ENCODE measurements at places on chromosomes 13 and 19.

DNA sequence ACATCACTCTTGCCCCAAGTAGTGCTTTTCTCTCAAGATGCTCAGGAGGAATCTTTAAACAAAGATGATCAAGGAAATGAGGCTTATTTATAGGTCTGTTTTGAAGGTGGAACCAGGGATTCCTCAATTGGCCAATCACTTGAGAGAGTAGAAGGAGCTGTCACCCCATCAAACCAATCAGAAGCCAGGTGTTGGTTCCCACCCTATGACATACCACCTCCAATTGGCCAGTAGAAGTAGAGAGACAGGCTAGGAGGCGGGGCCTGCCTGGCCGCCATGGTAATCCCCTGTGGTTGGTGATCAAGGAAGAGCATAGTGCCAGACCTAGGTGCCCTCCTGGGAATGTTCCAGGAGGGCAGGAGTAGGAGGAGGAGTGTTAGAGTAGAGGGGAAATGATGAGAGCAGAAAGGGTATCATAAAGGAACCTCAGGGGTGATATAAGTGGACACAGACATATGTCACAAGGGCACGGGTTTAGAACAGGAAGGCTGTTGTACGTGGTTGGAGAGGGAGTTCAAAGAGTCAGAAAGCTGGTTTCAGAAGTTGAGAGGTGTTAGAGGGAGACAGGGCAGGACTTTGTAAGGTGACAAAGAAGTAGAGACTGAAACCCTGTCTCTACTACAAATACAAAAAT is 10.5 kb downstream of the PMIS2 start:
- peak; percentile 75 for DNase-seq

DNA sequence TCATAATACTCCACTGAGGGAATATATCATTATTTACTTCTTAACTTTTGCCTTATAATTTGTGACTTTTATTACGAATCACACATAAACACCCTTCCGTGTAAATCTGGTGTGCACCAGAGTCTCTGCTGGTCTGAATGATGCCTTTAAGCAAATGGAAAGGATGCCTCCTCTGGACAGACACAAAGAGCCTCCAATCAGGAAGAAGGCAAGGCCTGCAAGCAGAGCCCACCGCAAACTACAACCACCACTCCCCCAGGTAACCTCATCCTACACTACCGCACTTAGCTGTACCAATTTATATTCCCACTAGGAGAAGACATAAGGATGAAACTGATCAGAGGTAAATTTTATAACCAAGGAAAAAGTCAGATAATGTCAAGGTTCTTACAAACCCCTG is 137.6 kb downstream of the KLF12 start:
- DNase-seq = no peak

DNA sequence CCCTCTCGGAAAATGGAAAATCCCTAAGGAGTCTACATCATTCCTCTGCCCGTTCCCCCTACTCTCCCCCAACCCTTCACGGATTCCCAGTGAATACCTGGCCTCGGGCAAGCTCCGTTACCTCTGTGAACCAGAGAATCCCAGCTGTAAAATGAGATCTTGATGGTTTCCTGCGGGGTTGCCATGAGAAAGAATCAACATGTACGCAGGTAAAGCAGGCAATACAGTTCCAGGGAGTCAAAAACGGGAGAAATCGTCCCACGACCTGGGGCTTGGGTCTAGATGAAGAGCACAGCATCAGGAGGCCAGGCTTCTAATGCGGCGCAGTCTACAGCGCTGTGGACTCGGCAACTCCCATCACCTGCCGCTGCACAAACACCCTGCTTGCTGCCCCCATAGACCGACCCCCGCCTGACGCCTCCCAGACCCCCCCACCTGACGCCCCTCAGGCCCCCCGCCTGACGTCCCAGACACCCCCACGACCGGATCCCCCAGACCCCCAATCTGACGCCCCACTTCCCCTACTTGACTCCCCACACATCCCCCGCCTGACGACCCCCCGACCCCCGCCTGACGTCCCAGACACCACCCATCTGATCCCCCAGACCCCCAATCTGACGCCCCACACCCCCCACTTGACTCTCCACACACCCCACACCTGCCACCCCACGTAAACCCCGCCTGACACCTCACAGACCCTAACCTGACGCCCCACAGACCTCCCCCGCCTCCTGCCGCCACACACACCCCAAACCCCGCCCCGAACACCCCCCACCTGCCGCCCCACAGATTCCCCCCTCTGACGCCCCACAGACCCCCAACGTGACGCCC is 680 bp downstream of the LIG4 start:
- DNase-seq = peak; percentile 59

GRCh38 chr13:112703449-112704284 is 13.8 kb downstream of the ATP11A start:
- peak; percentile 35 for DNase-seq

DNA sequence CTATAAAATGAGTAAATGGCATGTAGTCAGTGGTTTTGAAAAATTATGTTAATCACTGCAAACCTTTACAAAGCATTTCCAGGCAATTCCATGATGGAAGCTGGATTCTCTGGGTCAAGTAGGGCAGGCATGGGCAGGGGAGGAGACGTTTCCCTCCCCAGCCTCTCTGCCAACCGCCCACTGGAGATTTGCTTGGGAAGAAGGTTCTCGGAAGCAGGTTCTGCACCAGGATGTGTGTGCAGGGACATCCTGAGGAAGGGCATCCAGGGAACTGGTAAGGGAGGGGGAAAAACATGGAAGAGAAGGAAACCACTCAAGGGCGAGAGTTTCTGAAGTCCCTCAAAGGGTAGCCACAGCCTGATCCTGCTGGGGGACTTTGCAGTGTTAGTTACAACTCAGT is 469.1 kb downstream of the TSHZ3 start:
- no peak for DNase-seq

DNA sequence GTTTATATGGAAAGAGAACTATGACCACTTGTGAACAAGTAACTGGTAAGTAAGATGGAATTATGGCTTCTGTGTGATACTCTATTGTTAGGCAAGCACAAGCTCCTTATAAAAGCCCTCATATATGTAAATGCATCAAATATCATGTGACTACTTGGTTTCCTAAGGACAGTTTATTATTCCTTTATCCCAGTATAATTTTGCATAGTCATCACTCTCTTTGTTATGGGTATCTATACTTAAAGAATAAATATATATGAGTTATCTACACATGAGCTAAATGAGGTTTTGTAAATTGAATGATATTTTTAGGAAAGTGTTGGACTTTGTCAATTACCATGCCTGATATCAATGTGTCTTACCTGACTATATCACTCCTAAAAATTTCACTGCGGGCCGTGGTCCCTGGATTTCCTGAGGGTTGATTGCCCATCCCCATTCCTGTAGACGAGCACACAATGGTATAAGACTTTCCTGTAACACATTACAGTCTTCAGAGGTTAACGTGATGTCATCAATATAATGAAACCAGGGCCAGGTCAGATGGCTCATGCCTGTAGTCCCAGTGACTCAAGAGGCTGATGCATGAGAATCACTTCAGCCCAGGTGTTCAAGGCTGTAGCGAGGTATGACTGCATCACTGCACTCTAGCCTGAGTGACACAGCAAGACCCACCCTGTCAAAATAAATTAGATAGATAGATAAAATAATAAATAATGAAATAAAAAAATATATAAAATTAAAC is 20.7 kb downstream of the ZNF844 start:
- DNase-seq = no peak

DNA sequence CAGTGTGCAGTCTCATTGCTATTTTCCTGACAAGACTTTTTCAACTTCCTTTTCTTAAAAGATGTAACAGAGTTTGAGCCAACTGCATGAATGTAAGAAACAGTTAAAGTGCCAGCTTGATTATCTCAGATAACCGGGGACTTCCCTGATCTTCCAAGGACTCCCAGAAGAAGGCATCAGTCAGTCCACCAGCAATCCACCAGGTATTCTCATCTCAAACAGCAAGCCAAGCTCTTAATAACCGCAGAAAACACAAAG is 350.1 kb downstream of the LIG4 start:
- DNase-seq = no peak

Data from H7 (cell line).